ENCODE measurements at places on chromosomes 1 and 21.

DNA sequence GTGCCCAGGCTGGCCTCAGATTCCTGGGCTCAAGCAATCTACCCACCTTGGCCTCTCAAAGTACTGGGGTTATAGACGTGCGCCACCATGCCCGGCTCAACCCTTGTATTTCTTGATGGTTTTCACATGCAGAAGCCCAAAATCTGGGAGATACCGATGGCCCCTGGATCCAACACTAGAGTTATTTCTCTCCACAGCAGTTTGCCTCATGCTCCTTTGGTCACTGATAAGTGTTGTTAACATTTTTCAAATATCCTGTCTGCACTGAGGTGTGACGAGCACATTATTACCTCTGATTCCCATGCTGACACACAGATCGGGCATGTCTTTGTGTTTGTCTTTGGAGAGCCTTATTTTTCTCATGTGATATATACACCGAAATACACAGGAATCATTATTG, 107.0 kb downstream of the KIF26B start:
- no peak for DNase-seq

GRCh38 chr1:6581561-6582305, 1.9 kb downstream of the ZBTB48 start:
- peak; percentile 88 for DNase-seq

GRCh38 chr1:53547231-53547790, 88.1 kb downstream of the DMRTB1 start:
- DNase-seq: no peak

DNA sequence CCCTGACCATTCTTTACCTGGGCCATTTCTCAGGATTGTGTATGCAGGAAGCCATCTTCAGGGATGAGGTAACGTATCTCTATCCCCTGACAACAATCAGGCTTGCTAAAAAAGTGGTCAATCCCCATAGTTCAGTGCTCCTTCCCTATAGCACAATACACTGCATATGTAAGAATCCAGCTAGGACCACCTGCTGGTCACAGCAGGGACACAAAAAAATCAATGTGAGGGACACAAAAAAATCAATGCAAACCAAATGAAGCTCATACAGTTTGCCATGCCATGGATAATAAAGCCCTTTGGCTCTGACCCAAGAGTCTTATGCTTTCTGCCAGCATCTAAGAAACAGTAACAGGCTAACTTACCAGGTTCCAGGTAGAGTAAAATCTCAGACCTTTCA, 16.3 kb downstream of the ACBD6 start:
- DNase-seq: no peak

DNA sequence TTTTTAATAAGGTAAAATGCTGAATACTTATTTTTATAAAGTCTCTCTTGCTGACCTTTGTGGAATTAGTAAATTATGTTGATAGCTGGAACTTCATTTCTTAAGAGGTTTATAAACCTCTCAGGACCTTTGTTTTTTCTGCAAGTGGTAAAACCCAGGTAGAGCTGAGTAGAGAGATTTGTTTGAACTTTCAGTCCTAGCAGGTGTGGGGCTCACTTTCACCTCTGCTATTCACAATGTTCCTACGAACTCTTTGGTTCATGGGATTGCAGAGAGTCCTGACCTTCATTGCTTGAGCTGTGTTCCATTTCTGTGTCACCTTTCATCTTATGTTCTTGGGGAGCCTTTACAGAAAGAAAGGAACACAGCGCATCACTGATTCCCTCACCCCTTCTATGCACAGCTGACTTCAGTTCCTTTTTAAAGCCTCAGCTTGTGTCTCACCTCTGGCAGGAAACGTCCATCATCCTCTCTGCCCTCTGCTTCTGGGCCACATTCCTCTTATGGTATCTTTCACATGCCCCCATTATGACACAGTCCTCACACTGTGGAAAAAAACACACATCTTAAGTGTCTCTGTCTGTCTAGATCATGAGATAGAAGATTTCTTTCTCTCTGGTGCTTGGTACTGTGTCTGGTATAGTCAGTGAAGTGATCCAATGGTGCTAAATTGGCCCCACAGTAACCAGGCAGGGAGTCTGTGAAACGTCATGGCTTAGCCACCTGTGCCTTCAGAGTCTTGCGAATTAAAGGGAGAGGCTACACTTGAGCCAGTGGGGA, 262.5 kb upstream of the B3GALT2 start:
- no peak for DNase-seq

DNA sequence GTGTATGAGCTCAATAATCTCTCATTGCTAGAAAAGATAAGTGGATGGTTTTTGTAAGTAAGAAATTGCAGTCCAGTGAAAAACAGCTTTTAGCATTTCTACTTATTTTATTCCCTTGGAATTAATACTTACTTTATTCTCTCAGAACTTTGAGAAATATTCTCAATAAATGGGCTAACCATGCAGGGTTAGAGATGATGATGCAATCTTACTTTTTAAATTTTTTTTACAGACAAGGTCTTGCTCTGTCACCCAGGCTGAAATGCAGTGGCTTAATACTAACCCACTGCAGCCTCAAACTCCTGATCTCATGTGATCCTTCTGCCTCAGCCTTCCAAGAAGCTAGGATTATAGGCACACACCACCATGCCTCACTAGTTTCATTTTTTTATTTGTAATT, 440.8 kb upstream of the ZP4 start:
- DNase-seq: no peak

DNA sequence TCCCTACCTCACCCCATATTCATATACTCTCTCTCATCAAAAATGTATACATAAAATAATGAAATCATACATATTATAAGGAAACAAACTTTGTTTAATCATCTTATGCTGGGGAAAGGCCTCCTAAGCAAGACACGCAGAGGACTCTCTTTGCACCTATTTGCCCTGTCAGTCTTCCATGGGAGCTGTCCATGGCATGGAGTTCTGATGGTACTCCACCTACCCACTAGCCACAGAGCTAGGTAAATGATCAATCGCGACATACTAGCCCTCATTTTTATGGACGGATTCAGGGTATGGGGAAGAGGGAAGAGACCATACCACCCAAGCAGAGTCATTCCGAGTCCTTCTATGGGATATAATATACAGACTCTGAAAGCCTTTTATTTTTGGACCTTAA, 131.0 kb downstream of the CSMD2 start:
- DNase-seq: no peak

GRCh38 chr1:93440706-93441105, 7.2 kb upstream of the FNBP1L start:
- peak; percentile 23 for DNase-seq

- DNase-seq: no peak
These were observed 73.4 kb downstream of the ITPKB start for GRCh38 chr1:226665505-226666163.

DNA sequence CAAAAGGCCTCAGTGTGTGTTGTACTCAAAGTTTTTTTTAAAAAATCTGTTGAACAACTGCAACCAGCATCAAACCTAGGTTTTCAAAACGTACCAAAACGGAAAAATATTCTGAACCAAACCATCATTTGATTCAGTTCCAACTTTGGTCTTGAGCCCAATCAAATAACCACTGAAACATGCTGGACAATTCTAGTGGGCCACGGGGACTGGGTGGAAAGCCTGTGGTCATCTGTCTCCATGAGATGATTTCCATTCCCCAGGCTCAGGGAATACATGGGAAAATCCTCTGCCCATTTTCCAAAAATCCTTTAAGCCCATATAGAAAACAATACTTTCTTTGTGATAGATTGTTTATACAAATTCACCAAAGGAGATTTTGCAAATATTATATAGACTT, 22.5 kb downstream of the ITPKB start:
- no peak for DNase-seq

- DNase-seq: no peak
These were observed 63.3 kb upstream of the CR1L start for GRCh38 chr1:207581496-207582153.

GRCh38 chr1:211722277-211723175, 47.1 kb upstream of the NEK2 start:
- DNase-seq: no peak

GRCh38 chr1:167544447-167545093, 9.0 kb downstream of the CREG1 start:
- DNase-seq: no peak
